ENCODE measurements at places on chromosomes 7 and 10.

DNA sequence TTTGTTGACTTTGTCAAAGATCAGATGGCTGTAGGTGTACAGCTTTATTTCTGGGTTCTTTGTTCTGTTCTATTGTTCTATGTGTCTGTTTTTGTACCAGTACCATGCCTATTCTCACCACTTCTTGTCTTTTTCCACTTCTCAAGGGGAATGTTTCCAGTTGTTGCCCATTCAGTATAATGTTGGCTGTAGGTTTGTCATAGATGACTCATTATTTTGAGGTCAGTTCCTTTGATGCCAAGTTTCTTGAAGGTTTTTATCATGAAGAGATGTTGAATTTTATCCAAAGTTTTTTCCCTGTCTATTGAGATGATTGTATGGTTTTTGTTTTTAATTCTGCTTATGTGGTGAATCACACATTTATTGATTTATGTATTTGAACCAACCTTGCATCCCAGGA lies 216.7 kb upstream of the RNF32 start:
- no peaks in the 10 kb centered on the region for H3K27me3 ChIP-seq
- no peak overlapping the region for H3K4me3 ChIP-seq
- no peaks in the 10 kb centered on the region for H3K4me1 ChIP-seq
- H3K27ac ChIP-seq = no peak overlapping the region
- no peak for DNase-seq

DNA sequence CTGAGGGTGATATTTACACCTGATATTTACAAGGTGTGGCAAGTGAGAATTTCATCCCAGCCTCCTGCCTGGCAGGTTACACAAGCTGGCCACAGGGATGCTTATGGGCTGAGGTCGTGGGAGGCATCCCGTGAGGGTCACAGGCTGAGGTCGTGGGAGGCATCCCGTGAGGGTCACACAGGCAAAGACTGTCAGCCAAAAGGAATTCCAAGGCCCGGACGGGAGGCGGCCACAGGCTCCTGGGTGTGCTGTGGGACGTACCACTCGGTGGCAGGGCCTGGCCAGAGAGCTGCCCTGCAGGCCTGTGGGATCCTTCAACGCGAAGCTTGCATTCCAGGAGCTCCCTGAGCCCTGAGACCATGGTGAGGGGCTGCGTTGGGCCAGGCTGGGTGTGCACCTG lies 460.6 kb downstream of the DNAJB6 start:
- H3K36me3 ChIP-seq = no peaks in the 10 kb centered on the region
- no peak for DNase-seq
- no peaks in the 10 kb centered on the region for H3K4me1 ChIP-seq
- H3K27ac ChIP-seq = no peak overlapping the region
- H3K27me3 ChIP-seq = no peaks in the 10 kb centered on the region

GRCh38 chr7:39631736-39632308 lies 8.4 kb downstream of the RALA start:
- peak overlapping the region; percentile 33 for H3K27ac ChIP-seq
- no peaks in the 10 kb centered on the region for H3K27me3 ChIP-seq
- DNase-seq = peak; percentile 58
- H3K36me3 ChIP-seq = peaks cover 23% of the 10 kb centered on the region
- H3K4me1 ChIP-seq = peaks cover 51% of the 10 kb centered on the region

DNA sequence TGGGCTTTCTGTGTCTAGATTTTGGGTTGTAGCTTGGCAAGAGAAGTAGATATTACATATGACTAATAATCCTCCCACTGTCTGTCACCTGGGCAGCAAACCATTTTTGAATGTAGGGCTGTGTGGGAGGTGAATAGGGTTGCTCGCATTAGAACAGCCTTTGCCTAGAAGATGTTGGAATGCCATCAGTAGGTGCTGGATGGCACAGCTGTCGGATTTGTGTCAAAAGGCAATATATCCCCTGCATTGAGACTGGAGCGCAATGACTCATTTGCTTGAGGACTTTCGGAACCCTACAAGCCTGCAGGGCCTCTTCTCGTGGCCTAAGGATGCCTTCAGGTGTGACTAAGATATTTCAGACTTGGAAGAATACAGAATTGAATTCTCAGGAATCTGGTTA lies 323.8 kb downstream of the GPR158 start:
- H3K4me3 ChIP-seq = no peak overlapping the region
- DNase-seq = no peak
- H3K4me1 ChIP-seq = no peaks in the 10 kb centered on the region
- no peaks in the 10 kb centered on the region for H3K36me3 ChIP-seq
- H3K27me3 ChIP-seq = no peaks in the 10 kb centered on the region
- H3K27ac ChIP-seq = no peak overlapping the region

GRCh38 chr7:100826514-100827329 lies 601 bp downstream of the EPHB4 start:
- peak overlapping the region; percentile 90 for H3K4me3 ChIP-seq
- peak; percentile 18 for DNase-seq
- no peaks in the 10 kb centered on the region for H3K27me3 ChIP-seq
- no peaks in the 10 kb centered on the region for H3K36me3 ChIP-seq

GRCh38 chr10:79268161-79268601 lies 79.1 kb upstream of the PPIF start:
- peak; percentile 90 for DNase-seq
- peaks cover 46% of the 10 kb centered on the region for H3K4me1 ChIP-seq
- peak overlapping the region; percentile 97 for H3K27ac ChIP-seq
- no peaks in the 10 kb centered on the region for H3K27me3 ChIP-seq

Measured in GM23248 (cell line).